ENCODE measurements at places on chromosomes 5 and 9.

DNA sequence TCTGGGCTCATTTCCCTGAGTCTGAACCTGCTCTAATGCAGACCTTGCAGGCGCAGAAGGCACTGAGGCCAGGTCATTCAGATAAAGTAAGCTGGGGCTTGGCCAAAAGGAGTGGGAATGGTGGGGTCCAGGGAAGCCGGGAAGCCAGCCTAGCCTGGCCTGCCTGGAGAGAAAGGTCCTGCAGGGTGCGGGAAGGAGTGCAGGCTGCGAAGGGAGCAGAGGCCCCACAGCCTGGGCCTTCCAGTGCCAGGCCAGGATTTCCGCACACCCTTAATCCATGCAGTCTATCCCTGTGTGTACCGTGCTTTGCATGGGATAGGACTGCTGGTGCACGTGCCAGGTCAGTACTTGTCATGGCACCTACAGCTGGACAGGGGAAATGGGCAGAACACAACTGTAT is 3.6 kb upstream of the STING1 start:
- DNase-seq, result no peak

GRCh38 chr5:180808461-180809000 is 5.9 kb upstream of the MGAT1 start:
- no peak for DNase-seq

GRCh38 chr5:133853646-133854365 is 114.6 kb downstream of the C5orf15 start:
- no peak for DNase-seq

- peak; percentile 100 for DNase-seq
These were observed 109.4 kb downstream of the ANKRD55 start for GRCh38 chr5:56123531-56124243.

GRCh38 chr9:71664566-71664965 is 103.7 kb downstream of the CEMIP2 start:
- DNase-seq, result no peak

- peak; percentile 67 for DNase-seq
These were observed 54.5 kb upstream of the TGFBR1 start for GRCh38 chr9:99050292-99050911.

- DNase-seq, result no peak
These were observed 21.7 kb downstream of the CLPTM1L start for GRCh38 chr5:1322955-1323802.

DNA sequence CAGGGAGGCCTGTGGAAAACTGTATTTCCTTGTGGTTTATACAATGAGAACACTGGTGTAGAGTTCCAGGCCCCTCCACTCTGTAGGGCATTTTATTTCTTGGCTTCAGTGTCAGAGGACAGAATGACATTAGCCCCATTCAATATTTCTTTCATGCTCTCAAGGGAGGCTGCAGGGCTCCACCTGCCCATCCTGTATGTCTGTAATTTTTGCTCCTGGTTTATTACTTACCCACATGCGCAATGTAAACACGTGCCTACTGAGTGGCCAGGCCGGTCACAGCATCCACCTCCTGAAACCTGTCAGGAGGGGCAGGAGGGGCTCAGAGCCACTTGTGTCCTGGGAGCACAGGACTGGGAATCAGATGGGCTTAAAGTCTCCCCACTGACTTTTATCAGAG is 82.4 kb downstream of the GADD45G start:
- DNase-seq, result no peak

DNA sequence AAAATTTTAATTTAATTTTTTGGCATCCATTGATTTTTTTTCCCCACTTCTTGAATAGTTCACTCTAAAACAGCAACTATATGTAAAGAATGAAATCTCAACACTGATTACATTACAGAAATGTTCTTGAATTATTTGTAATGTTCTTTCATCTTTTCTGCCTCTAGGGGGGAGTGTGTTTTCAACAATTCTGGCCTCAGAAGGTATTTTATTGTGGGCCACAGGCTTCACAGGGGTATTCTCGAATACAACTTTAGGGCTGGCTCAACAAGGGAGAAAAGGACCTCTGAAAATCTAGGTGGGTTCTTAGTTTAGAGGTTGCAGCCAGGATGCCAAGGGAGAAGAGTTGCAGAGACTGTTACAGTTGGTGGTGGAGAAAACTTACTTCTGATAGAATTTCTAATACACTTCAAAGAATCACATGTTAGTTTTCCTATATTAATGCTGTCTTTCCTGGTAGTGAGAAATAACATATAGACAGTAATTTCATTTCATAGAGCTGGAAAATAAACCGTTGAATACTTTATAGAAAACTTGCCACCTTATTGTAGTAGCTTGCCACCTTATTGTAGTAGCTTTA is 3.6 kb upstream of the NPR3 start:
- DNase-seq, result no peak

- DNase-seq, result no peak
These were observed 21.6 kb upstream of the MIER3 start for GRCh38 chr5:56973473-56973872.

Data from brain microvascular endothelial cell (primary cell).